ENCODE measurements at places on chromosomes 12 and 14. TPM values are rescaled to one million over a fixed set of nuclear protein-coding genes. Genes with fewer than 3 reads are reported as not detected.

DACT1 gene
- 22.6 TPM for total RNA-seq

PZP gene
- total RNA-seq, result not detected

ENDOU gene
- total RNA-seq, result 0.17 TPM

BBOF1 gene
- total RNA-seq, result 4.4 TPM

FAM181A gene
- not detected for total RNA-seq

KRT1 gene
- total RNA-seq, result not detected

FGF6 gene
- not detected for total RNA-seq

SERPINA3 gene
- total RNA-seq, result 7.2 TPM

ABCC9 gene
- 9.9 TPM for total RNA-seq

DEGS2 gene
- 0.26 TPM for total RNA-seq

CCDC38 gene
- total RNA-seq, result not detected

ANG gene
- 5.1 TPM for total RNA-seq

TSPAN9 gene
- total RNA-seq, result 35.2 TPM

MDGA2 gene
- not detected for total RNA-seq

SENP1 gene
- 12.8 TPM for total RNA-seq

KRT74 gene
- not detected for total RNA-seq

B4GALNT1 gene
- total RNA-seq, result 0.51 TPM

LBHD2 gene
- total RNA-seq, result not detected

PIANP gene
- 0.17 TPM for total RNA-seq

CCDC175 gene
- not detected for total RNA-seq

RHEBL1 gene
- total RNA-seq, result 0.33 TPM

LRRK2 gene
- 10.8 TPM for total RNA-seq

EPS8 gene
- total RNA-seq, result 71.4 TPM

SERPINA12 gene
- total RNA-seq, result not detected

RAD9B gene
- total RNA-seq, result 0.77 TPM

SLC7A7 gene
- 6.3 TPM for total RNA-seq

CKB gene
- total RNA-seq, result 69.9 TPM

ZNF839 gene
- total RNA-seq, result 8.8 TPM

ACIN1 gene
- total RNA-seq, result 75.1 TPM

PRKAB1 gene
- 14.6 TPM for total RNA-seq

PRB2 gene
- not detected for total RNA-seq

SLC35F4 gene
- total RNA-seq, result not detected

GPX2 gene
- total RNA-seq, result not detected

Data from fibroblast of lung (primary cell).